Tibial nerve (tissue), 4 donors: ENCODE measurements at places on chromosomes 2 and 18. TPM values are rescaled to one million over a fixed set of nuclear protein-coding genes. Genes with fewer than 3 reads are reported as not detected.

Gene ARHGAP25
- total RNA-seq, result 4.3 TPM

Gene TCF4
- 101 TPM for total RNA-seq

Gene IL36B
- total RNA-seq, result not detected

Gene DTNB
- 9.6 TPM for total RNA-seq

Gene C2orf72
- 0.42 TPM for total RNA-seq

- DNase-seq, result no peak
Observed at GRCh38 chr2:195320413-195320973, 336.5 kb upstream of the SLC39A10 start.

- no peak for DNase-seq
Observed at GRCh38 chr2:112790305-112790704, 6.0 kb upstream of the IL1A start.

DNA sequence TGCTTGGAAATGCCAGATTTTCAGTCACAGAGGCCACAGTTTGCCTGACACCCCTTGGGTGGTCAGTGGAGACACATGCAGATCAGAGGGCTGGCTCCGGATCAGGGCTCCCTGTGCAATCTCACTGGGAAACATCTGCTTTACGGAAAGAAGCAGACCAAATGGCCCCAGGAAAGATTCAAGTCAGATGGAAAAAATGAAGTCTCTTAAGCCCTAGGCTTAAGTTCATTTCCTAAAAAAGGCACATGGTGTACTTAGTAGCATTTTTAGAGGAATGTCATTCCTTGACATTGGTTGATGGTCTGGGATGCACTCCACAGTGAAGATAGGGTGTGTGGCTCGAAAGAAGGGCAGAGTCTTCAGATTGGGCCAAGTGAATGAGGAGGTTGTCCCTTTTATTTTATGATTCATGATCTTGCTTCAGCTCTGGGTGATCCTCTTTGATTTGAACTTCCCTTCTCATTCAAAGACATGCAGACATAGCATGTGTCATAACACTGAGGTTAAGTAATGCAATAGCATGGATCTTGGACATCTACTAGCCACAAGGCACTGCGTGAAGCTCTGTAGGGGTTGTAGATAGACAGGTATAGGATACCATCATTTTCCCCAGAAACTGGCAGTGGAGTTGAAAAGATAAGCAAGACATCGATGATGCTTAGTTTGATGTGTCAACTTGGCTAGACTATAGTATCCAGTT lies 56.5 kb downstream of the KCNE4 start:
- DNase-seq, result no peak

- DNase-seq, result no peak
Observed at GRCh38 chr2:393711-394696, 106.1 kb upstream of the ALKAL2 start.

GRCh38 chr2:13093416-13093991 lies 376.8 kb downstream of the TRIB2 start:
- no peak for DNase-seq

GRCh38 chr2:235568431-235568830 lies 74.6 kb downstream of the AGAP1 start:
- DNase-seq, result no peak

GRCh38 chr2:152549423-152549822 lies 167.8 kb downstream of the PRPF40A start:
- DNase-seq, result no peak

DNA sequence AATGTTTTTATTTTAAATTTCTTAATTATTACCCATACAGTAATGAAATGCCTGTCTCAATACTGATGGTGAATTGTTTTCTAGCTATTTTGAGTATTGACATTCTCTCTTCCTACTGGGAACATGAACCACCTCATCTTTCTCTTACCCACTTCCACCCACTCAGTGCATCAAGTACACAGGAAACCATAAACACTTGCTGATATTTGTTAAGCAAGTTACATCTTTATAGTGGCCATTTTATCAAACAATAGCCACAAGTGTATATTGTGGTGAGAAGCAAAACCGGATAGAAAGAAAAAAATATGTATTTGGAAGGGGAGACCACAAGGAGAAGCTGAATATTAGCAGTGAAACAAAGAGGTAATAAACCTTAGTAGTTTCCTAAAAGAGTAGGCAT lies 368.1 kb upstream of the HNRNPA3 start:
- no peak for DNase-seq

DNA sequence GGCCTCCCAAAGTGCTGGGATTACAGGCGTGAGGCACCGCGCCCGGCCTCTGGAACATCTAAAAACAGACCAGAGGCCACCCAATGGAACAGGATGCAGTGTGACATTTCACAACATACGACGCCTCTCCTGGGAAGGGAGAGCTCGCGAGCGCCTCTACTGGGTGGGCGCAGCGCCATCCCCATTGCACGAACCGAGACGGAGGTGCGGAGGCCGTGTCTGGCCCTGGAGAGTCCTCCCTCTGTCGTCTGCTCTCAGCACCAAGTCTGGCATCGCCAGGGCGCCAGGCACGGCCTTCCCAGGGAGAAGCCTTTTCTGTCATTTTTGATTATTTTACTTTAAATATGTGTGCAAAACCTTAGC lies 9.4 kb upstream of the GBX2 start:
- DNase-seq, result no peak

- no peak for DNase-seq
Observed at GRCh38 chr2:20094142-20094755, 42.8 kb upstream of the LAPTM4A start.

GRCh38 chr18:513826-514530 lies 13.5 kb upstream of the COLEC12 start:
- no peak for DNase-seq

GRCh38 chr2:68862889-68863288 lies 8.3 kb downstream of the BMP10 start:
- DNase-seq, result no peak

- no peak for DNase-seq
Observed at GRCh38 chr2:223084873-223085272, 32.9 kb downstream of the KCNE4 start.

- no peak for DNase-seq
Observed at GRCh38 chr2:151976945-151977353, 121.9 kb downstream of the CACNB4 start.

GRCh38 chr2:69481421-69481820 lies 44.2 kb upstream of the NFU1 start:
- no peak for DNase-seq

DNA sequence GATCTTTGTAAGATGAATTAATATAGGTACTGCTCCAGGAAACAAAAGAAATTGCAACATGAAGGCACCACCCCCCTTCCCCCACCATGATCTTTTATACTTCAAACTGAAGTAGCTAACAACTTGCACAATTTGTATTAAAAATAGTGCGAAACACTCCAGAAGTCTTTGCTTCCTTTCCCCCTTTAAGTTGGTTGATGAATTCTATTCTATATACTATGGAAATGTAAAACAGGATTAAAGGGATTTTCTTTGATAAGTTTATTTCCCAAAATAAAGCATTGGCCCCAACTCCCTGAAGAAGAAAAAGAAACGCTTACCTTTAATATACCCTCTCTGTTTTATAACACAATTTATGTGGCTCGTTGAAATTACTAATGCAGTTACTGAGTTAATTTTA lies 227.1 kb downstream of the ARHGAP15 start:
- DNase-seq, result no peak

- DNase-seq, result no peak
Observed at GRCh38 chr2:7988440-7988839, 693.4 kb upstream of the ID2 start.

DNA sequence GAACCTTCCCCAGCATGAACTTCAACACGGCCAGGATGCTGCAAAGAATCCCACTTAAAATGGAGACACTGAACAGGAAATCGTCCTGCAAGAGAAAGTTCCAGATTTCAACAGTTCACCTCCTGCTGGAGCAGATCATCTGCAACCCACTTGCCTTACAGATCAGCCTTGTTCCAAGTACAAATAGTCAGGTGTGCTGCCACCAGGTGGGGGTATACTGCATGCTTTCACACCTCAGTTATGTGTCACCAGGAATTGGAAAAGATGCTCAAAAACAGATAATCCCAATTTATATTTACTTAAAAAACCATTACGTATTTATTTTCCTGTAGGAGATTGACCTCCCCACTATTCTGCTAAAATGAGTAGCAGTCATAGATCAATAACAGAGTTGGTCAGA lies 212.3 kb downstream of the MGAT5 start:
- no peak for DNase-seq

DNA sequence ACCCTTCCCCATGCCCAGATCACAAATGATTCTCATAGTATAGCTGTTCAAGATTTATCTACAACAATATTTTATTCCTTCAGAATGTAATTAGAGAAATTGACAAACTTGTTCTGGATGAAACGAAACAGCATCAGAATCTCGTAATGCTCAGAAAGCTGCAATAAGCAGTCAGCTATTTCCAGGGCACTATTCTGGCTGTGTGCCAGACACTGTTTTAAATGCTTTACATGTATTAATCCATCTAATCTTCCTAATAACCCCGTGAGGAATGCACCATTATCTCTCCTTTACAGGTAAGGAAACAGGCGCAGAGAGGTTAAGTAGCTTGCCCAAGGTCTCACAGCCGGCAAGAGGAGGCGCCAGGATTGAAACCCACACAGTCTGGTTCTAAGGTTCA lies 10.1 kb upstream of the LYPD6B start:
- DNase-seq, result no peak

- no peak for DNase-seq
Observed at GRCh38 chr2:99756059-99756458, 266.2 kb upstream of the REV1 start.
